Femur (tissue), 1 donor: ENCODE measurements at places on chromosomes 13 and 19.

DNA sequence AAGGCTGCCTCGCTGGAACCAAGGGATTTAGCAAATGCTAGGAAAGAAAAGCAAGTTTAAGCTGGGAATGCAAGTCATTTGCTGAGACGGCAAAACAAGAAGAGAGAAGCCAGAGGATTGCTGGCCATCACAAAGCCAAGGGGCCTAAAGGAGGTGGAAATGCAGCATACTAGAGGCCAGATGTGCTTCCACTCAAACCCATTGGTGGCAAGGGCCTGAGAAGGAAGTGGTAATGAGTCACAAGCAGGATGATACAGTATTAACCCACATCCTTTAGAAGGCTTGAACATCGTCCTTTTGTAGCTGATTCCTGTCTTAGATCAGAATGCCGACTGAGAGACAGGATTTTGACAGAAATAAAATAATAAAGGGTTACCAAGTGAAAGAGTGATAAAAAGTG is 68.2 kb downstream of the ITGBL1 start:
- DNase-seq: no peak

GRCh38 chr19:51470966-51471365 is 7.4 kb upstream of the CEACAM18 start:
- DNase-seq: no peak

DNA sequence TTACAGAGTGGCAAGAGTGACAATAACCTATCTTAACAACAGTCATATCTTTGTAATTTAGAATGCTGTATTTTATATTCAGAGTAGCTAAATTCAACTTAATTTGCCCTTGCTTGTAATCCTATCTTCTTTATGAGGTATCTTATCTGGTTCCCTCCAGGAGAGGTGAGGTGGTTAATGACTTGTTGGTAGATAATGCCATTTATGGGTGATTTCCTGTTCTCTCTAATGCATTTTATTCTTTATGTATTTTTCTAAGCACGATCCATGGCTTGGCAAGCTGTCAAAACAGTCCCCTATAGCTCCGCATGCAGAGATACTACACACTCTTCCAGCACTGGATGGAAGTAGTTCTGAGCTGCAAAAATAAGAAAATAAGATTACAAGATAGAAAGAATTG is 267.9 kb downstream of the LMO7 start:
- DNase-seq: no peak

DNA sequence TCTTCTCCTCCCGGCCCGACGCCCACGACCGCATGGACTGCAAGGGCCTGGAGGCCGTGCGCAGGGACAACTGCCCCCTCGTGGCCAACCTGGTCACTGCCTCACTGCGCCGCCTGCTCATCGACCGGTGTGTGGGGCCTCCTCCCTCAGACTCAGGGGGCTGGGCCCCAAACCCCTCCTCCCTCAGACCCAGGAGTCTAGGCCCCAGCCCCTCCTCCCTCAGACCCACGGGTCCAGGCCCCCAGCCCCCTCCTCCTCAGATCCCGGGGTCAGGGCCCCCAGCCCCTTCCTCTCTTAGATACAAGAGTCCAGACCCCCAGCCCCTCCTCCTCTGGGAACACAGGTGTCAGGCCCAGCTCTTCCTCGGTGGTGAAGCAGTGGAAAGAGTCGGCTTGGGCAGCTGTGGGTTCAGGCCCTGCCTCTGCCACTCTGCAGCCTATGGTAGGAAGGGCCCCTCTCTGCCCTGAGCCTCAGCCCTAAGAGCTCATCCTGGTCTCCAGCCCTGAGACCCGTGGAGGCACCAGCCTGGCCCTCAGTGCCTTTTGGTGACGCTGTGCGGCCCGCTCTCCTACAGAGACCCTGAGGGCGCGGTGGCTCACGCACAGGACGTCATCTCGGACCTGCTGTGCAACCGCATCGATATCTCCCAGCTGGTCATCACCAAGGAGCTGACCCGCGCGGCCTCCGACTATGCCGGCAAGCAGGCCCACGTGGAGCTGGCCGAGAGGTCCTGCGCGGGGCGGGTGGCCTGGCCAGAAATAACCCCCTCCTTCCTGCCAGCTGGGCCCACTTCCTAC is 3.7 kb upstream of the SPIB start:
- DNase-seq: peak; percentile 84

GRCh38 chr19:35247526-35248309 is 1.1 kb upstream of the LSR start:
- DNase-seq: no peak

DNA sequence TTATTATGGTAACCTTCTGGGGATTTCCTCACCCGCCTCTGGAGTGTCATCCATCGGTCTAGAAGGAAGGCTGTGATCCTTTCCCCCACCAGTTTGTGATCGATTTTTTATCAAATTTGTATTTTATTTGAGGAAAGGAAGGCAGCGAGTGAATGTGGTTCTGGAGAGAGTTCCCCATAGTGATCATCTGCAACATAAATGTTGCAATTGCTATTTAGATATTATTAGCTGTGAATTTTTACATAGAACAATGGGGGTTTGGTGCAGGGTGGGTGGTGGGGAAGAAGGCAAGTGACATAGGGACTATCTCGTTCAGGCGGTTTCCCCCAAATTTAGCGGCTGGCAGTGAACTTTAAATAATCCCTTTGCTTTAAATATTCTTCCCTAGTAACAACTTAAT is 1.2 kb downstream of the CDK8 start:
- no peak for DNase-seq

DNA sequence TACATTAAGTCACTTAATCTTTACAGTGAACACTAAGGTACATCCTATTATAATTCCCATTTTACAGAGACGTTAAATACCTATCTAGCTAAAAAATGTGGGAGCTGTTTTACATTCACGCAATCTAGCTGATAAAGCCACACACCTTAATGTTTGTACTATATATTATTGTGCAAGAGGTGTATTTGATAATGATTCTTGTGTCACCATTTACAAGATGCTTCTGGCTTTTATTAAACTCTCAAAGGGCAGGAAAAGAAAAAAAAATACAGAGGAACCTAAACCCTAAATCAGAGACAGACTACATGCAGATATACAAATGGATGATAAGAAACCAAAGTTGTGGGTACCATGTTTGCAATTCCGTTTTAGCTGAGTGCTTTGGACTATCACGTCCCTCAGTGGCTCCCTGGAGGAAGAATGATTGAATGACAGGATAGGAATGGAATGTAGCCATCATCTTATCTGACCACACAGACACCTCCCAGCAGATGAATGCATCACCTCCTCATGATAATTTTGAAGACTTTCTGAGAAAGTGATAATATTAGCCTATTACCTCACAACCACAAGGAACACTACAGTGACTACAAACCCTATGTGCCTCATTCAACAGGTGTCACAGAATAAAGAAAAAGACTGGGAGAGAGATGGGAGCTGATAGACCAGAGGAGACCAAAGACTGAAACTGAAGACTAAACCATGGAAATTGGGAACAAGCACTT is 230.5 kb upstream of the SERP2 start:
- DNase-seq: no peak

DNA sequence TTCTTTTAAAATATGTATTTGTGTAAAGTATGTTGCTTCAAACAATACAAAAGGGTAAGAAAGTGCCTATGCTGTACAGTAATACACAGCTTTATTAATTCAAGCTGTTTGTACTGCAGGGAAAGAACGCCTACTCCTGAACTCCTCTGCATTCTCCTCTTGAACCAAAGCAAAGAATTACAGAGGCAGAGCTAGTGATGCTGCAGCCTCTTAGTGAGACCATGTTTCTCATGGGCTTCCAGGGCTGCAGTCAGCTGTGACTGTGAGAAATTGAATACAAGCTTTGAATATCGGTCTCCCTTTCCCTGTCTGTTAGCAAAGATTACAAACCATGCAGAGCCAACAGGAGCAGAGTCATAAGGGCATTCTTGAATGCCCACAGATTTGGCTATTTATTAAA is 248.5 kb downstream of the SLITRK1 start:
- DNase-seq: no peak

DNA sequence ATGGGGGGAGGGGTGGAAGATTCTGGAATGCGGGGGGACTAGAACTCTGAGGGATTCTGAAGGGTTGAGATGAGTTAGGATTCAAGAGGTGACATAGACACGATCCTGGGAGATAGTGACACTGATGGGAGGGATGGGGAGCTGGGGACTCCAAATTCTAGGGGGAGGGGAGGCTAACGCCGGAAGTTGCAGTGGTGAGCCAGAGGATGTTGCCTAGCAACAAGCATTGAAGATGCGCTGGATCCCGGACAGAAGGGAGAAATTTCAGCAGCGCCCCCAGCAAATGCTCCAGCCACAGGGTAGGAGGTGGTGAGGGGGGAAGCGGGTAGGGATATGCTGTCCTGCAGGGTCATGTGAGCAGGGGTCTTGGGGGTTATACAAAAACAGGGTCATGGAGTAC is 6.9 kb upstream of the LTBP4 start:
- DNase-seq: no peak

DNA sequence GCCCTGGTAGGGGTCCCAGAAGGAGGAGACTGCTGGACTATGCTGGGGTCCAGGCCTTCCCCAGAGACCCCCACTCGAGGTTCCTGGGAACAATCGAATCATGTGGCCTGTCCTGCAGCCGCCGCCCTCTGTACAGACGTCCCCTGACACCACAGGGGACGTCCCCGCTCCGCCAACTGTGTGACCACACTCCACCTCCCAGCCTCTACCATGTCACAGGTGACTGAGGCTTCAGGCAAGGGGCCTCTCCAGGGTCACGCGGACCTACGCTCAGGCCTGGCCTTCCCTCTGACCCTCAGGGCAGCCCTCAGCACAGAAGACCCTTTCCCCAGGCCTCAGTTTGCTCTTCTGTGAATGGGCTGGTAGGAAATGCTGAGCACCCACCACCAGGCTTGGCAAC is 13.1 kb upstream of the TMEM161A start:
- DNase-seq: no peak

DNA sequence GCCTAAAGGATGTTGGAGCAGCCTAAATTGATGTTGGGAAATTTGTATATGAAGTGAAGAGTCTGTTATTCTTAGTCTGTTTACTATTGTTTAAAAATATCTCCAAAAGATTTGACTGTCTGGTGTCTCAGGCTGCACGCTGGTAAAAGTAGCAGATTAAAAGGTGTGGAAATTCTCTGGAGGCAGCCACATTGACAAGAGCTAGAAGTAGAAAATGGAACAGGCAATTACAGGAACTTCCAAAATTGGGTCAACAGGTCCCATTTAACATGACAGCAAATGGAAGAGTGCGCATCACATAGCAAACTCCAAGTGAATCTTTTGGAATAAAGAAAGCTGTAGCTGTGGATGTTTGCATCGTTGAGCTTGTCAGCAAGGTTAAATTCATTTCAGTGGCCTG is 138.3 kb downstream of the MTUS2 start:
- DNase-seq: no peak
